B cell (primary cell): ENCODE measurements at places on chromosomes 7 and 10.

DNA sequence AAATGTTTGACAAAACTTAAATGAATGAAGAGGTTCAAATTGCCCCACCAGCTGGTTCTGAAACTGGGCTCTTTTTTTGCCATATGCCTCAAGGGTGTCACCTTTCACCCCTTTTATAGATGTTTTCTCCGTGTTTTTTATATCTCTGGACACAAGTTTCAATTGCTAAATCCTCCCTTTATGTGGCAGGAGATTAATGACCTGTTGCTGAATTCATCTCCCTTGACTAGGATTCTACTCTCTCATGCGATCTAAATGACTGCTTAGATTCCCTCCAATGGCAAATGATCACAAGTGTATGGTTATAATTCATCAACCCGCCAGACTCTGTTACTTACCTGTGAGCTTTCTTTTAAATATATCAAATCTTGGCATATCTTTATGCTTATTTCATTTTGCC, 677.0 kb upstream of the POT1 start:
- no peak for DNase-seq

GRCh38 chr7:25804154-25804553, 347.8 kb upstream of the NFE2L3 start:
- no peak for DNase-seq

- peak; percentile 58 for DNase-seq
Measured at GRCh38 chr10:110409926-110410325, 87.8 kb upstream of the DUSP5 start.

GRCh38 chr10:32189400-32190084, 133.3 kb upstream of the KIF5B start:
- no peak for DNase-seq

DNA sequence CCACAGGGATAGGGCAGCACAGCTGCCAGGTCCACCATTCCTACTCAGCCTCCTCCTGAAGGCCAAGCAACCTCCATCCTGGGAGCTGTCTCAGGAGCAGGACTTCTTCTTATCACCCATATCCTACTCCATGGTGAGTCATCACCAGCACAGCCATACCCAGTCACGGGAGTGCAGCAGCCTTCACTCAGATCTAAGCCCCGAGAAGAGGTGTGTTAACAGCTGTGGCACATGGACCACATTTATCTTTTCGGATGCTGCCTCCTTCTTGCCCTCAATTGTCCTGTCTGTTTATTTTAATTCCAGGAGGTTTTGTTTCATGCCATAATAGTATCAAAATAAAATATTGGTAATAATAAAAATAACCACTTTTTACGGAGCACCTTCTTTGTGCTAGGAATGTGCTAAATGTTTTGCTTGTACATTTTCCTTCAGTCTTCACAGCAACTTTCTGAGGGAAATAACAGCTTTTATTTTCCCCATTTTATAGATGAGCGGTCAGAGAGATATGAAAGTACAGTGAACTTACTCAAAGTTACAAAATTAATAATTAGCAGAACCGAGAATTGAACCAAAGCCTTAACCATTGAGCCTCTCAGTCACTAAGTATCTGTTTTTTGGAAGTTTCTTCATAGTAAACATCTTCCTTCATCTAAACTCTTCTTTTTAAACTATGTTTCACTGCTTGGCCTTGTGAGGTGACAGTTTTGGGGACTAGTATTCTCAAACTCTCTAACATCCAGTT, 2.5 kb upstream of the KEL start:
- DNase-seq, result no peak

GRCh38 chr7:87564296-87564963, 36.3 kb downstream of the ABCB1 start:
- peak; percentile 56 for DNase-seq

- no peak for DNase-seq
Measured at GRCh38 chr7:70177166-70177565, 578.9 kb downstream of the AUTS2 start.
